ENCODE measurements at places on chromosomes 1 and 21.

GRCh38 chr1:191969290-191969689 lies 189.0 kb upstream of the RGS18 start:
- no peak for DNase-seq

DNA sequence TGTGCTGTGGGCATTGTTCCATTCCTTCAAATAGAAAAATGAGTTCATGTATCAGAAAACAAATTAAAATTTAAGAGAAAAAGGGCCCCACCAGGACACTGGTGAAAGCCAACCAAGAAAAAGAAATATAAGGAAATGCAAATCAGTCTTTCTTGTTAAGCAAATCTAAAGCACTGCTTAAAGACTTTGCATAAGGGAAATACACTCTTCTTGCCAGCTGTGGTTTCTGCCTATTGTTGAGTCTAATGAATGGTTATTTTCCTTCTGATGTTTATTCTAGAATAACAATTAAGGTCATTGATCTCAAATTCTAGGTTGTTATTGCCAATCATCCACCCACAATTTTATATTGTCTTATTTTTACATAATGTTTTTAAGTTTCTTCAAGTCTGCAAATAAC lies 158.6 kb upstream of the SNX7 start:
- no peak for DNase-seq

DNA sequence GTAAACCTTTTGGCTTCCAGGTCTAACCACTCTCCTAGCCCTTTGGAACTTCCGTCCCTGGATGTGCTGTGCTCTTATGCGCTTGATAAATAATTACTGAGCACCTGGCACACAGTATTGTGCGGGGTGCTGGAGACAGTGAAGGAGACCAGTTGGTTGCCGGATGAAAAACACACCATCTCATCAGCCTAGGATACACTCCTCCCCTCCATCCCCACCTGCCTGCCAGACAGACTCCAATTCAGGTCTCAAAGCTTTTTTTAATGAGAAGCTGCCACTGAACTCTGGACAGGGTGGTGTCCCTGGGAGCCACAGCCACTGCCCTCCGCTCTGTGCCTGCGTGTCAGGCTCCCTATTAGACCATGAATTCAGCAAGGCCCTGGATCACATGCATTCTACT lies 9.2 kb downstream of the GNB1 start:
- DNase-seq = no peak

- no peak for DNase-seq
Observed at GRCh38 chr1:27301052-27301422, 20.9 kb upstream of the TMEM222 start.

DNA sequence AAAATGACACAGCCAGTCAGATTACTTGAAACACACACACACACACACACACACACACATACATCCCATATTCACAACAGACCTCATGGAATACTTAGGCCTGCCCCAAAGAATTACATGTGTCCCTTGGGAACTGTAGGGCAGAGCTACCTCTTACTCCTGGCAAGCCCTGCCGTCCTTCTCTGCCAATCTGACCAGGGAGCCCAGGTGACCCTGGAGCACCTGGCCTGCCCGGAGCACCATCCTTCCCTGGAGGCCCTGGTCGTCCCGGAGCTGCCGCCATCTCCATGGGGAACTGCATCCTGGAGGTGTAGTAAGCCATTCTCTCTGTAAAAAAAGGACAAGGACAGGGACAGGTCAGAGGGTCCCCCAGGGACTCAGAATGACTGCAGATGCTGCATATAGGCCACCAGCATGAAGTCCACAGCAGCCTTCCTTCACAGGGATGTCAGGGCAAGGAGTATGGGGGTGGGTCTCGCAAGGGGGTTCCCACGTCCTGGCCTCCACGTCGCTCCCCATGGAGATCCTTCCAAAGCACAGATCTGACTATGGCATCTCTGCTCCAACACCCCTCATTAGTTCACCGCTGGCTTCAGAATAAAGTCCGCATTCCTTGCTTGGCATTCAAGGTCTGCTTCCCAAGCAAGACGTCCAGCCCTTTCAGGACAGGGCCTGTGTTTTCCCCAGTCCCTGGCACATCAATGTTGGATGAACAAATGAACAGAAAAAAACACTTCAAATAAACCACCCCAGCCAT lies 9.2 kb upstream of the PEF1 start:
- DNase-seq = no peak

- DNase-seq = no peak
Observed at GRCh38 chr1:203937678-203938330, 76.4 kb downstream of the SNRPE start.

- DNase-seq = no peak
Observed at GRCh38 chr1:116232989-116233514, 121.9 kb downstream of the MAB21L3 start.

DNA sequence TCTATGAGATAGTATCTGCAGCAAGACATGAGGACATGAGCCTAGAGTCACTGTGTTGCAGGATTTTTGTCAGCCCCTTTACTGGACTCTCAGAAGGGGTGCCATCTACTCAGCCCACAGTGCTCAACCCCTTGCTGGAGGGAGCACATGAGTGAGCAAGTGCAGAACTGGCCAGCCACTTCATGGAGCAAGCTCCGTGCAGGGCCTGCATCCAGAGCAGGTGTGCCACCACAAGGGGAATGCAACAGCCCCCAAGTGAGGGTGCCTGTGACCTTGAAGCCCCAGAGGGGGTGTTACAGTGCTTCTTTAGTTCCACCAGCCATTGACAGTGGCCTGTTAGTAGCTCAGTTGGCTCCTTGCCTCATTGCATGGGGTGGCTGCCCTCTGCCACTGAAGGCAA lies 649.7 kb downstream of the PLPP3 start:
- no peak for DNase-seq

DNA sequence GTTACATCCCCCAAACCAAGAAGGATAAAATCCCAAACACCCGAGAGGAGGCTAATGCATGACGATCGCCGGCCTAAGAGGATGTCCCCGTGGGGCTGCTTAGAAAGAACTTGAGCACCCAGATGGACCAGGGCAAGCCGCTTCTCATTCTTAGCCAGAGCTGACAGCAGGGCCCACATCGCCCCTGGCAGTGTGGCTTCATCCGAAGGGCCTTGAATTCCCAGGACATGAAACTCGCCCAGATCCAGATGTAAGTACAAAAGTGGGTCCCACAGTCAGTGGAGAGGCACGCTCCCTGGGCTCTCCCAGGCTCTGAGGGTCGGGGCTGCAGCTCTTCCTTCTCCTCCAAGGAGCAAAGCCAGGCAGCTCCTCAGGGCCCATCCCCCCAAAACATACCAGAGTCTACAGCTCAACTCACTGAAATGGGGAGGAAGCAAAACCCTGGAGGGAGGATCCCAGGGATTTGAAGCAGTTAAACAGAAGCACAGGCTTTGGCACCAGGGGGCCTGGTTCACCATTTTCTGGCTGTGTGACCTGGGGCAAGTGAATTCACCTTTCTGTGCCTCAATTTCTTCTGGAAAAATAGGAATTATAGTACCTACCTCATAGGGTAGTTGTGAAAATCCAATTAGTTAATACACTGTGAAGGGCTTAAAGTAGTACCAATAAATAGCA lies 85.6 kb downstream of the MAN1C1 start:
- DNase-seq = no peak

- DNase-seq = no peak
Observed at GRCh38 chr1:21955501-21956281, 18.6 kb upstream of the HSPG2 start.

- DNase-seq = no peak
Observed at GRCh38 chr1:150420560-150421265, 56.8 kb downstream of the RPRD2 start.

- no peak for DNase-seq
Observed at GRCh38 chr1:59429656-59430055, 132.8 kb downstream of the FGGY start.

DNA sequence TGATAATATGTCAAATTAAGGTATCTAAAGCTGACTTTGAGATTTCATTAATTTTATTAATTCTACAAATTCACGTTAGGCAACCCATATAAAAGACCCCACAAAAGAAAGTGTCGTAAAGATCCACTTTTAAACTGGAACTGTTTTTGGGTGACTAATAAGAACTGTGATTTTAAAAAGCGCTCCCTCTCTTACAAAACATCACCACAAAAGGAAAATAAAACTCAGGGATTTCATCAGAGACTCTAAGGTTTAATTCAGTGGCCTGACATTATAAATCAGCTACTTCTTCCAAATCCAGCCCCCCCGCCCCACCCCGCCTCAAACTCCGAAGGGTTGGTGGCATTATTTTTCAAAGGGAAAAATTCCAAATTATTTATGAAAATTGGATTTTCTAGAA lies 2.7 kb downstream of the COL24A1 start:
- no peak for DNase-seq

- peak; percentile 23 for DNase-seq
Observed at GRCh38 chr1:67674260-67675011, 10.6 kb upstream of the GADD45A start.

- DNase-seq = no peak
Observed at GRCh38 chr1:56754708-56755479, 64.3 kb downstream of the FYB2 start.

- no peak for DNase-seq
Observed at GRCh38 chr1:86052948-86053698, 103.4 kb downstream of the COL24A1 start.

DNA sequence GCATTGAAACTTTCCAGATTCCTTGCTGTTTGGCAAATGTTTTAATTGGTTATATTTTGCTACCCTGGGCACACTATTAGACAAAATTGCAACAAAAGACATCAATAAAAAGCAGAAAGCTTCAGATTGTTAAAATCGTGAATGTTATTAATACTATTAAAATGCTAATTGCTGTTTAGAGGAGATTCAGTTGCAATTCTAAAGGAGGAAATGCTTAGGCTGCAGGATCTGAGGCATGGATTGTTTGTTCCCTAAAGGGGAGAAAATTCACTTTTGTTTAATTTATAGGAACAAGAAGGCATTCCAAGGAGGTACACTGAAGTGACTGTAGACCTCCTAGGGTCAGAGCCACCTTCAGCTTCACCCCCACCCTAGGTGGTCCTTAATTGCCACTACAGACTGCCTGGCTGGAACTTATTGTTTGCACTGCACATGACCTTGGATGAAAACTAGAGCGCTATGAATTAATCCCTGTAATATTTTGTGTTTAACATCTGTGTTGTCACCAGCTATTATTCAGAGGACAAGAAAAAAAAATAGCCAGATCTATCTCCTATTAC lies 1266.9 kb upstream of the ADGRL2 start:
- no peak for DNase-seq

- DNase-seq = no peak
Observed at GRCh38 chr1:54871275-54872035, 15.5 kb downstream of the DHCR24 start.

All from activated gamma-delta T cell treated with Interleukin-2 at 50 U/mL for 16 hours (primary cell).